BJ (cell line): ENCODE measurements at places on chromosomes 12 and 14.

DNA sequence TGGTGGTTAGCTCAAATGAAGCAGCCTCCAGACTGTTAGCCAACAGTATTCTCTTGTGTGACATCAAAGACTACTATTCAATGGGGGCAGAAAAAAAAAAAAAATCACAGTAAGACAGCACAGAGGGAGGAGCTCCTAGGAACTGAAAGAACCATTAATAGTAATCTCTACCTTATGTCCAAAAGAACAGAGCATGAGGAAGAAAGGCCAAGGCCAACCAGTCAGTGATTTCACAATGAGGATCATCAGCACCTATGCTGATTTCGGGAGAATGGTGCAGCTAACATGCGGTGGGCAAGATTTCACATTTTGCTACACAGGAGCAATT is 66.3 kb upstream of the SOX5 start:
- no peak for DNase-seq

GRCh38 chr12:6383572-6384498 is at the start of gene LTBR:
LTBR (plus strand) TSS chr12:6384162; CDS start chr12:6384359, 197 bp downstream.
- peak; percentile 73 for DNase-seq

DNA sequence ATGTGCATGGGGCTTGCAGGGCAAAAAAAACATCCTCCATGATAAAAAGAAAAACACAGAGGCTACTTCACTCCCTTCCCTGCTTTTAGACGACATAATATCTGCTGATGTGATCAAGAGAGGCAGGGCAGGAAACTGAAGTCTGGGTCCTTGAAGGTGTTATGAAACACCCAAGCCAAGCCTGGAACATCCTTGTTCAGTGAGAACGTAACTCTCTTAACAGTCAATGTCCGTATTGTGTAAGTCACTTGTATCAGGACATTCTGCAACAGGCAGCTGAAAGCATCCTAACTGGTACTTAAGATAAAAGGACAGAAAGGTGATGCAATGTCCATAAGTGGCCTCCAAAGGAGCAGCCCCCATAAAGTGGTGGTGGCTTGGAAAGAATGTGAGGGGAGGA is 20.0 kb downstream of the KCNK10 start:
- no peak for DNase-seq

DNA sequence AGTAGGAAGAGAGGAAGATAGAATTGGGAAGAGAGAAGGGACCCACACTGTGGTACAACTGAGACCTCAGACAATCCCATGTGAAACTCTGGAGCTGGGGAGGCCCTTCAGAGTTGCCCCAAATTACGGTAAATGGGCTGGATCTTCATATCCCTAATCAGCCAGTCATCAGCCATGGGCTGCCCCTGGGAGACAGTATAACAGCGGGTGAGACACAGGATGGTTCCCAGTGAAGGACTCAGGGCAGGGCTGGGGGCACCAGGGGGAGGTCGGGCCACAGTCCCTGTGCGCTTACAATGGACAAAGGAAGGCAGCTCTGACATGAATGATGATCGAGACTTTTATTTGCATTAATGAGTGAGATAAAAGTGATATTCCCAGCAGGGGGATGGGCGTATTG is 74.2 kb upstream of the BDKRB2 start:
- DNase-seq: no peak

DNA sequence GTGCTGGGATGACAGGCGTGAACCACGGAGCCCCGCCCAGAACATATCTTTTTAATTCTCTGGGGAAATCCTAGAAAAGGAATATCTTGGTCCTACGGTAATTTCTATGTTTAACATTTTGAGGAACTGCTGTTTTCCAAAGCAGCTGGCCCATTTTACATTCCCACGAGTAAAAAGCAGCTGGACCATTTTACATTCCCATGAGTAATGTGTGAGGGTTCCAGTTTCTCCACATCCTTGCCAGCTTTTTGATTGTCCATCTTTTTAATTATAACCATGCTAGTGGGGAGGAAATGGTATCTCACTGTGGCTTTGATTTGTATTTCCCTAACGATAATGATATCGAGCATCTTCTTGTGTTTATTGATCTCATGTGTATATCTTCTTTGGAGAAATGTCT is 4.4 kb upstream of the P2RX4 start:
- DNase-seq: no peak

DNA sequence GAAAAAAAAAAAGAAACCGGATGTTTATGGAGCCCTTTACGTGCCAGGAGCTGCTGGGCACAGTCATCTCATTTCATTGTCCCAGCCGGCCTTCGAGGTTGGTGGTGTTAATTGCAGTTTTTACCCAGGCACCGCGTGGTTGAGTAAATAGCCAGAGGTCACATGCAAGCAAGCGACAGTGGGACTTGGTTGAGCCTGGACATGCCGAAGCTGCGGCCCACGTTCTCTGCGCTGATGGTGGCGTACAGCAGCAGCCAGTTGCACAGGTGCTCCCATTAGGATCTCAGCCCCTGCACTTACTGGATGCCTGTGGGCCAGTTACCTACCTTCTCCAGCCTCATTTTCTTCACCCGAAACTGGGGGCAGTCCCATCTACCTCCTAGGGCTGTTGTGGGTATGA is 54.0 kb downstream of the TSPAN9 start:
- DNase-seq: no peak

- no peak for DNase-seq
Observed at GRCh38 chr14:97724265-97724731, 927.1 kb downstream of the VRK1 start.

DNA sequence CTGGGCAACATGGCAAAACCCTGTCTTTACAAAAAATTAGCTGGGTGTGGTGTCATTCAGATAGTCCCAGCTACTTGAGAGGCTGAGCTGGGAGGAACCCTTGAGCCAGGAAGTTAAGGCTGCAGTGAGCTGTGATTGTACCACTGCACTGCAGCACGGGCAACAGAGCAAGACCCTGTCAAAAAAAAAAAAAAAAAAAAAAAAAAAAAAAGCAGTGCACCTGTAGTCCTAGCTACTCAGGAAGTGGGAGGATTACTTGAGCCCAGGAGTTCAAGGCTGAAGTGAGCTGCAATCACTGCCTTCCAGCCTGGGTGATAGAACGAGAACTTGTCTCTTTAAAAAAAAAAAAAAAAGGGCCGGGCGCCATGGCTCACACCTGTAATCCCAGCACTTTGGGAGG is 5.6 kb downstream of the REM2 start:
- DNase-seq: no peak

- peak; percentile 90 for DNase-seq
Observed at GRCh38 chr12:51371295-51371953, 19.8 kb downstream of the GALNT6 start.

DNA sequence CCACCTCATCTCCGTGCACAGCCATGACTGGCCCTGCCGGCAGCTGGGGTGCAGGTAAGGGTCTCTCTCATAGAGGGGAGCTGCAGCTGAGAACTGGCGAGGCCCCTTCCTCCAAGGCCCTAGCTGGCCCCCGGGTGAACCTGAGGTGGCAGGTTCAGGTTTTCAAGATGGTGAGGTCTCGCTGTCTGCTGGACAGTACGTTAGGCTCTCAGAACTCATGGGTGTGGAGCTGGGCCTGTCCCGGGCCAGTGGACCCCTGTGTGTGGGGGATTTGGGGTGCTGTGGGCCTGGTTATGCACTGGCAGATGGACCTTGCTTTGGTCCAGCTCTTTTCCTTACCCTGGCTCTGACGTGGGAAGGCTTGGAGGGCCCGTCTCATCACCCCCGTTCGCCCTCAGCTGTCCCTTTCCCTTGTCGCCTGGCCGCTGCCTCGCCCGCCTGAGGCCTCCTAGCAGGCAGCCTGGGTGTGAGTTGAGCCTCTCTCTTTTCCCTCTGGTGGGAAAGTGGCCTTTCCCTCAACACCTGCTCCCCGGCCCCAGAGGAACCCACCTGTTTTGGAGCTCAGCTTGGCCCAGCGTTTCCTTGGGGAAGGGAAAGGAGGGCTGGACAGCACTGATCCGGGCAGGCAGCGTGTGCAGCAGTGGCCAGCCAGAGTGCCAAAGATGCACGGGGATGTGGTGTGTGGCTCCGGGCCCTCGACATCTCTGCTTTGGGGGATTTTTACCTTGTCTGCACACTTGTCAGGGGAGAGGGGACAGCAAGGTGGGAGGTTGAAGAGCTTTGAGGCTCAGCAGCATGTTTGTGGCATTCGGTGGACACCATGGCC is 28.3 kb downstream of the IL31 start:
- DNase-seq: no peak

DNA sequence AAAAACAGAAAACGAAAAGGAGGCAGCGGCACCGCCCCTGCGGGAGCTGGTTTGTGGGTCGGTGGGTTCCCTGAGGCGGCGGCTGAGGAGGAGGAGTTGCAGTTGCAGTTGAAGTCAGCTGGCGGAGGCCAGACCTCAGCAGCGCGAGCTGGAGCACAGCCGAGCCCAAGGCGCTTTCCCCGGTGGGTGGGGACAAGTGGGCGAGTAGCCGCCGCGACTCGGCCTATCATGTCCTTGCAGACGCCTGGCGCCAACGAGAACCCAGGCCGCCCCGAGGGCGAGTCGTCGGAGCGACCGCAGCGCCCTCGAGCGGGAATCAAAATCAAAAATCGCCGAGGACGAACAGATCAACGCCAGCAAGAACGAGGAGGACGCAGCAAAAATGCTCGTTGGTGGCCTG is 12.7 kb upstream of the CLEC1A start:
- no peak for DNase-seq

DNA sequence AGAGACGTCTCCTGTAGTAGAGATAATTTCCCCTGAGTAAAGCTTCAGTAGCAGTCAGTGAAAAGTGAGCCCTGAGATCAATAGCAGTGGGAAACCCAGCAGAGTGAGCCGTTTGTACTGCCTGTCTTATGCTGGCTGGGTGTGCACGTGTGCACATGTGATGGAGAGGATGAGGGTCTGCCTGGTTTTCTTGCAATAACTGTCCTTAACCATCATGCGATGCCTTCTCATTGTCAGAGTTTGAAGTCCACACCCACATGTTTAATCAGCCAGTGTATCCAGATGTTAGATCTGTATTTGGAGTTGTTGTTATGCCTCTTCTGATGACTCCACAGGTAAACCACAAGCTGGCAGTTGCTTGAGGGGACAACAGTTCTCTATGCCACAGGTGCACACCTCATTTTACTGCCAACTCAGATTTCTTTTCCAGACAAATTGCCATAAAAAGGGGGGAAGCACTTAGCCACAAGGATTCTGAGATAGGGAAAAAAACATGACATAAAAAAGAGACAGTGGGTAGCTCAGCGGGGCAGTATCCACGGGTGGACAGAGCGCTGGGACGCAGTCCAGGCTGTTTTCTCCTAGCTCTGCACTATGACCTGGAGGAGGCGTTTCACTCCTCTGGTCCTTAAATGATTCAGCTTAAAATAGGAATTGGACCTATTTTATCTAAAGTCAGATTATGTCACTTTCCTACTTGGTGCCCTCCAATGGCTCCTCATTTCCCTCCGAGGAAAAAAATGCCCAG is 192.3 kb downstream of the ANO6 start:
- no peak for DNase-seq

DNA sequence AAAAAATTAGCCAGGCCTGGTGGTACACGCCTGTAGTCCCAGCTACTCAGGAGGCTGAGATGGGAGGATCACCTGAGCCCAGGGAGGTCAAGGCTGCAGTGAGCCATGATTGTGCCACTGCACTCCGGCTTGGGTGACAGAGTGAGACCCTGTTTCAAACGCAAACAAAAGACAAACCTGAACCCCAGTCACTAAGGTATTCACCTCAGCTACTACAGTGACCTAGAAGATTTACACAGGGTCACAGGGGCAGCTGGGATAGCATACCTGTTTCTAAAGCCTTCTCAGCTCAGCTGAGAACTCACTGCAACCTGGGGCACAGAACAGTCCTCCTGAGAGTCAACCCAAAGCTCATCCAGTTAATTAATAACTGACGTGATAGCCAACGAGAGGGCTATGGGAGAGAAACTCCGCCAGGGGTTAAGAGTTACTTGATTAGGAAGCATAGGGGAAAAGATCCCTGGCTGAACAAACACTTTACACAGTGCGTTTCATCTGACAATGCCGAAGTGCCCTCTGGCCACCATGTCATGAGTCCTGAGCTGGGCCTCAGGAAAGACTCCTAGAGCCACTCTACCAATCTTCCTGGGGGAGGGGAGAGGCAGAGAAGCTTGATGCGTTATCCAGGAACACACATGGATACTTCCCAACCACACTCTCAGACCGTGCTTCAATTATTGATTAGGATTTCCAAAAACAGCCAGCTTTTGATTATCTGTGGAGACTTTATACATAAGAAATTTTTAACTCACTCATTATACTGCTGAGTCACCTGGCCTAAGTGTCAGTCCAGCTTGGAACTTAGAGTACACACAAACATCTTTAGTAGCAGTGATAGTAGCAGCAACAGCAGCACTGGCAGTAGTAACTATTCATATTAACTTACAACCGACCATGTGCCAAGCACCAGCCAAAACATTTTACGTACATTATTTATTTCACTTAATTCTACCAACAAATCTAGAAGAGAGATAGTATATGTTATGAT is 48.2 kb downstream of the FOXN3 start:
- DNase-seq: no peak

GRCh38 chr12:19002216-19002615 is 127.3 kb upstream of the PLEKHA5 start:
- DNase-seq: no peak

- DNase-seq: no peak
Observed at GRCh38 chr12:89742337-89743022, 33.8 kb upstream of the ATP2B1 start.

- no peak for DNase-seq
Observed at GRCh38 chr12:67222302-67222701, 46.9 kb upstream of the CAND1 start.

DNA sequence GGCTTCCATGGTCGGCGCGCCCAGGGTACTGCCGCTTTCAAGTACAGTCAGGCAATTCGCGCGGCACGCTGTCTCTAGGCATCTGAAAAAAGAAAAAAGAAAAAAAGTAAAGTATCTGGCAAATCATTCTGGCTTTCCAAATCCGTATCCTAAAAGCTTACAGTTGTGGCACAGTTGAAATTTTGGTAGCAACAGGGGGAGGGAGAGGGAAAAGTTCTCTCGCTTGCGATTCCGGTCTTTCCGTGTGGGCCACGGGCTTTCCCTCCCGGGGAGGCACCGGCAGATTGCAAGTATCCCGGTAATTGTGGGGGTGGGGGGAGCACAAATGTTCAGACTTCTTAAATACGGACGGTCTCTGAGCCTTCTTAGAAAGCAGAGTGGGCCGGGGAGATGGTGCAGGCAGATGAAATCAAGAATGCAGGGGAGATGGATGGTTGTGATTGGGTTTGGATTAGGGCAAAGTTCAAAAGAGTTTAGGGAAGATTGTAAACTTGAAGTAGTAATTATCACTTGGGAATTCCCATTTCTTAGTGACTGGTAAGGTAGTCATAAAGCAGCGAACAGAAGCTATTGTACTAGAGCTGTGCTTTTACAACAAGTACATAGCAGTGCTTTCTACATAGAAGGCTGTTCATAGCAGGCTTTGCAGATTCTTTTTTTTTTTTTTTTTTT is 1.2 kb downstream of the SOCS2 start:
- no peak for DNase-seq

- DNase-seq: no peak
Observed at GRCh38 chr12:117313926-117314325, 47.5 kb downstream of the NOS1 start.

- DNase-seq: no peak
Observed at GRCh38 chr14:30655124-30655523, 33.0 kb downstream of the SCFD1 start.

GRCh38 chr14:21024585-21025370 is at the start of gene NDRG2:
NDRG2 (minus strand) TSS chr14:21025061; CDS start chr14:21023315, 1,746 bp downstream.
- no peak for DNase-seq
